Panc1 (cell line): ENCODE measurements at places on chromosomes 2 and 18. TPM values are rescaled to one million over a fixed set of nuclear protein-coding genes. Genes with fewer than 3 reads are reported as not detected.

DNA sequence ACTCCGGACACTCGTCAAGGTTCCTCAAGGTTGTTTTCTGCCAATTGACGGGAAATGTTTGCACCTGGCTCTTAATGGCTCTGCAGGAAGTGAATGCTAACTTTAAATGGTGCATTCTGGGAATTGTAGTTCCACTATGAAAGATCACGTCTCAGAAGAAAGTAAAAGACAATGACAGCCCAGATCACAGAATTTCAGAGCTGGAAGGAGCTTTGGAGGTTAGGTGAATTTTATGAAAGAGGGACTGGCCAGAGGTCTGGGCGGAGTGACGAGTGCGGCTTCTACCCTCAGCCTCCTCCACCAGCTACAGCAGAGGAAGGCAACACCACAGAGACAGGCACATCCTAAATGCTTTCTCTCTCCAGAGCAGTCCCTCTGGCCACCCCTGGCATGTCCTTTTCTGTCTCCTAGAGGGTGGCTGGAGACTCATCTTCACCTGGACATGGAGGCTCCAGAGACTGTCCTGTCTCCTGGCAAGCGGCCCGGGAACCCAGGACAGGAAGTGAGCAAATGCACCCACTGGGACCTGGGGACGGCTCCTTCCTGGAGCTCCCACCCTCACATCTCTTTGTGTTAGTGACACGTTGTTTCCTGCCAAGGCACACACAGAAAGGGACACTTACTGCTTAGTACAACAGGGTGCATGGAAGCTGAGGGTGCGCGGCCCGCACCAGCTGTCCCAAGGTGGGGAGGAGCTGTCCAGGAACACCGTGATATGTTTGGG lies 19.4 kb downstream of the THAP4 start:
- no peak for DNase-seq

COL4A4 gene
- 0.13 TPM for total RNA-seq

- no peak for DNase-seq
Observed at GRCh38 chr2:19507137-19507536, 148.7 kb upstream of the OSR1 start.

MTLN gene
- total RNA-seq = 84.3 TPM

- no peak for DNase-seq
Observed at GRCh38 chr2:163155279-163155883, 316.8 kb upstream of the KCNH7 start.
